ENCODE measurements at places on chromosomes 16 and 17. TPM values are rescaled to one million over a fixed set of nuclear protein-coding genes. Genes with fewer than 3 reads are reported as not detected.

CTRB2 gene
- not detected for total RNA-seq

PDE6G gene
- 1.0 TPM for total RNA-seq

LRRC37A gene
- total RNA-seq: 6.3 TPM

KRTAP9-4 gene
- total RNA-seq: not detected

METTL26 gene
- 82.5 TPM for total RNA-seq

CRHR1 gene
- not detected for total RNA-seq

KRTAP3-2 gene
- total RNA-seq: not detected

NF1 gene
- total RNA-seq: 47.8 TPM

RAB34 gene
- 83.6 TPM for total RNA-seq

FKBP10 gene
- total RNA-seq: 111 TPM

GGT6 gene
- not detected for total RNA-seq

GPRC5B gene
- total RNA-seq: 1.3 TPM

CLEC3A gene
- not detected for total RNA-seq

CPHXL2 gene
- total RNA-seq: not detected

ST6GALNAC2 gene
- 60.2 TPM for total RNA-seq

KRTAP4-4 gene
- total RNA-seq: not detected

SYNGR3 gene
- not detected for total RNA-seq

NDRG4 gene
- 1.3 TPM for total RNA-seq

SOX15 gene
- not detected for total RNA-seq

CA7 gene
- not detected for total RNA-seq

KRTAP4-1 gene
- not detected for total RNA-seq

UTS2R gene
- not detected for total RNA-seq

HSPB9 gene
- under 0.01 TPM for total RNA-seq

PDILT gene
- not detected for total RNA-seq

EFNB3 gene
- 0.33 TPM for total RNA-seq

NOTUM gene
- total RNA-seq: not detected

RDM1 gene
- 1.3 TPM for total RNA-seq

TP53TG3F gene
- total RNA-seq: not detected

CDH15 gene
- total RNA-seq: 0.34 TPM

SLC16A13 gene
- 1.00 TPM for total RNA-seq

NUP88 gene
- 109 TPM for total RNA-seq

NPIPB13 gene
- total RNA-seq: 6.2 TPM

SPNS3 gene
- total RNA-seq: not detected

KRTAP1-1 gene
- not detected for total RNA-seq

HS3ST2 gene
- total RNA-seq: not detected

TBC1D16 gene
- 459 TPM for total RNA-seq

HS3ST3B1 gene
- 0.33 TPM for total RNA-seq

PSMC3IP gene
- 9.0 TPM for total RNA-seq

ACSM2B gene
- not detected for total RNA-seq

PITPNM3 gene
- total RNA-seq: 0.69 TPM

CLEC18A gene
- 0.67 TPM for total RNA-seq

CAVIN1 gene
- 159 TPM for total RNA-seq

ZNF750 gene
- not detected for total RNA-seq

CHD9NB gene
- total RNA-seq: 0.77 TPM

EVPLL gene
- total RNA-seq: not detected

HEXD gene
- total RNA-seq: 16.2 TPM

OTOP2 gene
- total RNA-seq: not detected

NT5C gene
- total RNA-seq: 39.2 TPM

CA10 gene
- total RNA-seq: not detected

NARF gene
- total RNA-seq: 35.4 TPM

SLC2A4 gene
- total RNA-seq: 0.34 TPM

SMIM36 gene
- not detected for total RNA-seq

HOXB6 gene
- not detected for total RNA-seq

GJC1 gene
- total RNA-seq: 27.9 TPM

TMEM235 gene
- total RNA-seq: not detected

NFATC3 gene
- 25.1 TPM for total RNA-seq

KCNH4 gene
- total RNA-seq: not detected

SCGB1C2 gene
- total RNA-seq: not detected

CACNB1 gene
- 3.6 TPM for total RNA-seq

Measured in melanocyte of skin (primary cell).